ENCODE measurements at places on chromosomes 12 and 14. TPM values are rescaled to one million over a fixed set of nuclear protein-coding genes. Genes with fewer than 3 reads are reported as not detected.
A peak's percentile ranks its signal among the peaks of the same experiment; 100 is the strongest.

- no peak for DNase-seq
These were observed 716.0 kb upstream of the TBX3 start for GRCh38 chr12:115400011-115400410.

DNA sequence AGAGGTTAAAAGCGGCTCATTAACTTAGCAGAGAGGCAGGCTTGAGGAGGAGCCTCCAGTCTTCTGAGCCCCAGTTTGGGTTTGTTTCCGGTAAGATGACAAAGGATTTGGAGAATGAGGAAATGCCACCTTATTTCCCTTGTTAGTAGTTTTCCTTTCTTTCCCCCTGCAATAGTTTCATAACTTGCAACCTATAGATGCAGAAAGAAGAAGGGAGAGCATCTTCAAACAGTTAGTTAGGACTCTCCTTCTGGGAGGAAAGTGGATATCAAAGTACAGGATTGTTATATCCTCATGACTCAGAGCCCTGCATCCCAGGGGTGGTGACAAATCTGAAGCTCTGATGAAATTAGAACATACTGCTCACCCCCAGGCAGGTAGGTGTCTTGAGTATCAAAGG is 180.7 kb upstream of the SLC38A2 start:
- DNase-seq = no peak

GRCh38 chr14:81533212-81533535 is 479 bp downstream of the SEL1L start:
- DNase-seq = no peak

GRCh38 chr14:63508033-63508432 is 35.1 kb downstream of the PPP2R5E start:
- DNase-seq = no peak

DNA sequence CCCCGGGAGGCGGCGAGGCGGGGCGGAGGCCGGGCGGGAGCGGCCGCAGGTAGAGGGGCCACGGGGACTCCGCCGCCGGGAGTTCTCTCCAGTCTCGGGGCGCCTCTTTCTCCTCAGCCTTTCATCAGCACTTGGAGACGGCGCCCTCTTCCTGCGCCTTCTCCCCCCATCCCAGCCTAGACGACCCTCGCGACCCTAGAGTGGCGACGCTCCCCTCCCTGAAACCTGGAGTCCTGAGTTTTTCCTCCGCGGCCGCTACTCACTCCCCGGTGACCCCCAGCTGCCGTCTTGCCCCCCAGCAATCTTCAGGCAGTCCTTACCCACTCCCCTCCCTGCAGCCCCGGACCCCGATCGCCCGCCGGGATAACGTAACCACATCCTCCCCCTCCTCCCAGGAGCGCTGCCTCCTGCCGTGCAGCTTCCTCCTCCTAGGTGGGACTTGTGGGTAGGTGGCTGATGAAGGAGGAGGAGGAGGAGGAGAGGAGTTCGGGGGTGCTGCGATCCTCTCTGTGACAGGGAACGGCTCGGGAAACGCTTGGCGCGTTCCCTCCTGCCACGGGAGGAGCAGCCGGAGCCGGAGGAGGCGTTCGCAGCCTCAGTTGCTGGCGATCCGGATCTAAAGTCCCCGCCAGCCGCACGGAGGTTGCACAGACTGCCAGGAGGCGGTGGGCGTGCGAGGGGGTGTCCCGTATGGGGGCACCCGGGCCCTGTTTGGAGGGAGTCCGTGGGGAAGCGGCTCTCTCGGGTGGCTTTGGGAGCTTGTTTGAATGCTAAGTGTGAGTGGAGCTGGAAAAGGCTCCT is 891 bp downstream of the PLEKHA5 start:
- peak; percentile 51 for DNase-seq

Gene UNC79
- total RNA-seq = 0.05 TPM
